ENCODE measurements at places on chromosomes 11 and 22.

DNA sequence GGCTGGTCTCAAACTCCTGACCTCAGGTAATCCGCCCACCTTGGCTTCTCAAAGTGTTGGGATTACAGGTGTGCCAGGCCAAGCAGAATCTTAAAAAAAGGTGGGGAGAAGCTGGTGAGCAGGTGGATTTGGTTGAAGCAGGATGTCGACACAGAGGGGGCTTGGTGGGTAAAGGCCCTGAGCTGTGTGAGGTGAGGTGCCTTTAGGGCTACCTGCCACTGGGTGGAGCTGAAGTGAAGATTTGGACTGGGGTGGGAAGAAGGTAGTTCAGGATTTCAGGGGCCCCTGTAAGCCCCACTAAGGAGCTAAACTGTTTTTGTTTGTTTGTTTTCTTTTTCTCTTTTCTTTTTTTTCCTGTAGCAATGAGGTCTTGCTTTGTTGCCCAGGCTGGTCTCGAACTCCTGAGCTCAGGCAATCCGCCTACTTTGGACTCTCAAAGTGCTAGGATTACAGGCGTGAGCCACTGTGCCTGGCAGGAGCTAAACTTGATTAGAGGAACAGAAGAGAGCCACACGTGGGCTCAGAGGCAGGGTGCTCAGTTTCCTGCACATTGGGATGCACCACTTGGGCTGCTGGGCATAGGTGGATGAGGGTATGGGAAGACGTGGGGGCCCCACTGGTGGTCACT is 6.0 kb downstream of the P2RX6 start:
- DNase-seq = no peak

GRCh38 chr11:121930004-121930965 is 185.7 kb downstream of the BLID start:
- DNase-seq = peak; percentile 68

- DNase-seq = peak; percentile 48
Measured at GRCh38 chr11:613369-613968, 2.3 kb downstream of the IRF7 start.

DNA sequence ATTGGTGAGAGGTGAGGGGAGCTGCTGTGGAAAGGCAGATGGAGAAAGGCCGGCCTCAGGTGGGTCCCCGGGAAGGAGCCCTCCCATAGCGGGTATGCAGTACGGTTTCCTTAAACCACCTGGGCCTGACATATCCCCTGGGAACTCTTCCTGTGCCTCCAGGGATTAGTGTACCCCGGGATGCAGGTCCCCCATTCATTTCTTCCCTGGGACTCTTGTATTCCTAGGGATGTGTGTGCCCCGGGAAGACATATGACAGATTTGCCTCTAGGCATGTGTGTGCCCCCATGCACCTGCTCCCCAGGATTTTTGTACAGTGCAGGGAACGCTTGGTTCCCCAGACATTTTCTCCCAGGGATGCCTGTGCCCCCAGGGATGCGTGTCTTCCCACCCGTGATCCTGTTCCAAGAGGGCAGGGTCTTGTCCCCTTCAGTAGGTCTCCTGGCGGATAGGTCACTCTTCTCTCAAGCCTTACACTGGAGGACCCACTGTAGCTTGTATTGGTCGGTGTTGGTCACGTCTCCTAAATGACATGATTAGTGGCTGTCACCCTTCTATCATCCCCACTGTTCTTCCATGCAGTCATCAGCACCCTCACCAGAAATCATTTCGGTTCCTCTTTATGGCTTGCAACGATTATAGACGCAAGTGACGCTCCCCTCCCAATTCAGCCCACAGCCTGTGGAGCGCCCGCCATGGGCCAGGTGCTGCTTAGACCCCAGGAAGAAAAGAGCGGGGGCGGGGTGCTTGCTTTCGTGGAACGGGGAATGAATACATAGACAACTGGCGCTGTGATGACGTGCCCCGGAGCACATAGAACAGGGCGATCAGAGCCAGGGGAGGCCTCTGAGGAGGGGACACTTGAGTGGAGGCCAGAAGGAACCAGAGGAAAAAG is 1.3 kb downstream of the PARVB start:
- DNase-seq = peak; percentile 21

- DNase-seq = no peak
Measured at GRCh38 chr22:49519117-49519737, 308.4 kb downstream of the BRD1 start.

DNA sequence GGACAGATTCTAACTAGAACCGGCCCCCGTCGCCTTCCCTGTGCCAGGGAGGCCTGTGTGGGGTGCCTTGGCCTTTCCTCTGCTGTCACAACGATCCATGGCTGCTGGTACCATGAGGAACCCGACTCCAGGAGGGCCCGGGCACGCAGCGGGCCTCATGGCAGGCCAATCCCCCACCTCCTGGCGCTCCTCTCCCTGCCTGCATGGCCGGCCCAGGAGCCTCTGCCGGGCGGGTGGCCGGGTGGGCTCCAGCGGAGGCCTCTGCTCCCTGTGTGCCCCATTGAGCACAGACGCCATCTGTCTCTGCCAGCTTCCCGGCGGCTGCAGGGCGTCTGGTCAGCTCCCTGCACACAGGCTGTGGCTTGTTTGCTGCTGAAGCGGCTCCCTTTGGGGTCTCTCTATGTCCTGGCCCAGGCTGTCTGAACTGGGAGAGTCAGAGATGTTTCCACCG is 86.5 kb downstream of the MYEOV start:
- no peak for DNase-seq

DNA sequence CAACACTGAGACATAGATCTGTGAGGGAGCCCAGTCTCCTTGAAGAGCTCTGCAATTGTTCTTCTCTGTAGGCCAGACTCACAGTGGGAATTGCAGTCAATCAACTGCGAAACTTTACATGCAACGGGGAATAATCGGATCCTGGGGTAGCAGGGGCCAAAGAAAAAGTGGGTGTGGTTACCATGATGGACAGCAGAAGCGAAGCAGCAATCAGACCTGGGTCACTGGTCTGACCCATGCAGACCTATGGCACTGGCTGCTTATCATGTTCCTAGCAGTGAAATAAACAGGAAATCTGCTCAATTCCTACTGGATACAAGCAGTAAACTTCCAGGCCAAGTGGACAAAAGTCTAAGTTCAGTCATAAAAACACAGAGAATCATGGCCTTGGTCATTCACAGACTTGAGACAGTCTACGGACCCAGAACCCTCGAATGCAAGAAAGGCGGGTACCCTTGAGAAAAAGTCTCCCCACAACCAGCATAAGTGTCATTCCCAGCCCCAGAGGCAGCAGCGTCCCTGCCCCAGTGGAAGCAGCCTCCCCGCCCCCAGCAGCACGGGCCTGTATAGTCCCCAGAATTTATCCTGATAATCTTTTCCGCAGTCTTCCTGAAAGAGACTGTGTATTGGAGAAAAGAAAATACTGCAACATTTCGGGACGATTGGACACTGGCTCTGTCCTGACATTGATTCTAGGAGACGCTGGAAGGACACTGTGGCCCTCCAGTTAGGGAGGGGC is 34.6 kb downstream of the ASCL2 start:
- no peak for DNase-seq

- no peak for DNase-seq
Measured at GRCh38 chr11:7775689-7776088, 21.1 kb downstream of the OR5P2 start.

DNA sequence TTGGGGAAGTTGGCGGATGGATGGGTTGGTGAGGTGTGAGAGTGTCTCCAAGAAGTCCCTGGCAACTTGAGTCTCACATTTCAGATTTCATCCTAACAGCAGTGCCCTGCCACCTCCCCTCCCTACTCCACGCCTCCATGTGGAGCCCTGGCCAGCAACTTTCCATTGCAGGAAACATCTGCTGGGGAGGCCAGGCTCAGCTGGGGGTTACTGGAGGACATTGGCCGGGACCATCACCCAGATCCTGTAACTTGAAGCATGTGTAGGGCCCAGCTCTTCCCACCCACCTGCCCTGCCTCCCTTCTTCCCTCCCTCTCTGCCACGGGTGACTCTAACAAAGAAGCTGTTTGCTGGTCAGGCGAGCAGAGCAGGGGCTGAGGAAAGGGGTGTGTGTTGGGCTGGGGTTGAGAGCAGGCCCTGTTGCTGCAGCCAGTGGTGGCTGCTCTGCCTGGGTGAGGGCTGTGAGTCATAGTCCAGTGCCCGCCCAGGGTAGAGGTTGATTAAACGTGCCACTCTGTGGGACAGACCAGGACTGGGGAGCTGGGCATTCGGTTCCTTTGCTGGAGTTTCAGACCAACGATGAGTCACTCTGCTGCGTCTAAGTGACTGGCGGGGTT is 64.0 kb downstream of the SCN3B start:
- DNase-seq = peak; percentile 95

- no peak for DNase-seq
Measured at GRCh38 chr11:65580756-65581155, 4.9 kb downstream of the EHBP1L1 start.

- DNase-seq = no peak
Measured at GRCh38 chr11:106399076-106399511, 321.6 kb downstream of the AASDHPPT start.

DNA sequence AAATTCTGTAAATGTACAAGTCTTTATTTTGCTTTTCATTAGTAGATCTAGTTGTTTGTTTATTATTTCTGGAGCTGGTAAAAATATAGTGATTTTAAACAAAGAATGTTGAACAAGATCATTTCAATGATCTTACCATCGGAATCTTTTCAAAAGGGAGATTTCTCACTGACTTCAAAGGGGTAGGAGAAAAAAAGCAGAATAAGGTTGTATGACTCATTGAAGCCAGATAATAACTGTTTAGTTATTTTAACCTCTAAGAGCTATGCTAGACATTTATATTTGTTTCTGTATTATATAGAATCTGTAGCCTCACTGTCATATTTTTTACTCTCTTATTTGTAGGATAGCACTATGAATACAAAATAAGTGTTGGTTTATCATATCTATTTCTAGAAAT is 8.1 kb upstream of the PDE3B start:
- DNase-seq = no peak

DNA sequence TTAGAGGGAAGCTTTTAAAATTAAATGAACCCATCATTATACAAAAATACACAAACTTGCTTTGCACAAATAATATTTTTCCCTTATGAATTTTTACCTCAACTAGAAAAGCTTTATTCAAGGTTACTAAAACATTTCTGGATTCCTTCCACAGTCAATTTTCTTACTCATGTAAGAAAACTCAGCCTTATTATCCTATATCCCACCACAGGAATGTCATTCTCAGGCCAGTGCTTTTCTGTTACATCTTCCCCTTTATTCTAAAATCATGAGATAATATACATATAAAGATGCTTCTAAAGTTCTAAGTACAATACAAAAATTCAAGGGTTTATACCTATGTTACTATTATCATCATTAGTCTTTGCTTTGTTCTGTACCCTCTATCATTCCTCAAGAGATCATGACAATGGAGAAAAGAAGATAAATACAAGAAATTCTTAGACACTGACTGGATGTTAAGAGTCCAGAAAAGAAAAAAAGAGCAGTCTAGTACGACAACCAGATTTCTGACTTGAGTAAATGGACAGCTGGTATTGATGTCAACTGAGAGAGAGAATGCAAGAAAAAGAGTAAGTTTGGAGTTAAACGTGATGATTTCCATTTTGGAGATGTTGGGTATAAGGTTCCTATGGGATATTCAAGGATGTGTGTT is 60.3 kb downstream of the MTMR2 start:
- no peak for DNase-seq

- peak; percentile 62 for DNase-seq
Measured at GRCh38 chr11:128458321-128458720, 129.0 kb downstream of the ETS1 start.

- no peak for DNase-seq
Measured at GRCh38 chr11:47035108-47035507, 98.5 kb downstream of the CSTPP1 start.

GRCh38 chr11:132257871-132258270 is 887.5 kb downstream of the NTM start:
- DNase-seq = no peak

DNA sequence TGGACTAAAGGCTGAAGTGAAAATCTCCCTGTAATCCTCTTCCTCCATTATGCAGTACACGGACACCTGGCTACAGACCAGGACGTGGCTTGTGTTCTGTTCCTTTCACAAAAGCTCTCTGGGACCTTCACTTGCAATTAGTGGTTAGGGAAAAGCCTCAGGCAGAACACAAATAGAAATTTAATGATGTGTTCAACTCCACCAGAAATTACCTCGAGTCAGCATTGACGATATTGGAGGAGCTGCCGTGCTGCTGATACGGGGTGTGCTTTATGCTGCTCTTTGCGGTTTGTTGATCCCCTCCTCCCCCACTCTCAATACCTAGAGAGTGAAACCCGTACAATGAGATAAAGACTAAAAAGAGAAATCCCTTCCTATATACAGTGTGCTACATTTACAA is 48.9 kb downstream of the POLD3 start:
- DNase-seq = no peak

- DNase-seq = no peak
Measured at GRCh38 chr11:1917523-1918435, 1.7 kb upstream of the TNNT3 start.

- DNase-seq = no peak
Measured at GRCh38 chr22:47625531-47626427, 863.3 kb downstream of the TBC1D22A start.

DNA sequence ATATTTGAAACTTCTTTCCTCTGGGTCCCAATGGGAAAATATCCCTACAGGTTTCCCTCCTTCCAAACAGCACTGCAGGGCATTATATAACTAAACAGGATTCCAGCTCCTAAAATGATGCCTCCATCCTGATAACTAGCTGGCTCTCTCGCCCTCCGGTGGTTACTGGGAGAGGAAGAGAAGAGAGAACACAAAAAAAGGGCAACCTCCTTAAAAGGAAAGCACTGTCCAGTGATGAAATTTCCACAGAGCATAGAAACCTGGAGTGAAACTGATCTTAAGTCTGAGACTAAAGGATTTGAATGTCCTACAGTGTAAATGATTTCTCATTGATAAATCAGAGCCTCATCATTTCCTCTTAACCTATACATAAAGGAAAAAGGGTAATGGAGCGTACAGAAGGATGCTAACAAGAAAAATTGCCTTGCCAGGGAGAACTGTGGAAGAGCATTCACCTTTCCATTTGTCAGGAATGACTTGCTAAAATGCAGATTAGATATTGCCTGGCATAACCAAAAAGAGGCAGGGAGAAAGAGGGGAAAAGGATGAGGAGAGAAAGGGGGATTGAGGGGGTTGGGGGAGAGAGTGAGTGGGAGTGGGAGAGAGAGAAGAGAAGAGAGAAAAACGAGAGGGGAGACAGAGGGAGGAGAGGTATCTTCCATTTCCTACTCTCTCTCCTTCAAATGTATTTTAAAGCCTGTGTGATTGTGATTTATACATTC is 121.3 kb downstream of the APOL5 start:
- peak; percentile 52 for DNase-seq

DNA sequence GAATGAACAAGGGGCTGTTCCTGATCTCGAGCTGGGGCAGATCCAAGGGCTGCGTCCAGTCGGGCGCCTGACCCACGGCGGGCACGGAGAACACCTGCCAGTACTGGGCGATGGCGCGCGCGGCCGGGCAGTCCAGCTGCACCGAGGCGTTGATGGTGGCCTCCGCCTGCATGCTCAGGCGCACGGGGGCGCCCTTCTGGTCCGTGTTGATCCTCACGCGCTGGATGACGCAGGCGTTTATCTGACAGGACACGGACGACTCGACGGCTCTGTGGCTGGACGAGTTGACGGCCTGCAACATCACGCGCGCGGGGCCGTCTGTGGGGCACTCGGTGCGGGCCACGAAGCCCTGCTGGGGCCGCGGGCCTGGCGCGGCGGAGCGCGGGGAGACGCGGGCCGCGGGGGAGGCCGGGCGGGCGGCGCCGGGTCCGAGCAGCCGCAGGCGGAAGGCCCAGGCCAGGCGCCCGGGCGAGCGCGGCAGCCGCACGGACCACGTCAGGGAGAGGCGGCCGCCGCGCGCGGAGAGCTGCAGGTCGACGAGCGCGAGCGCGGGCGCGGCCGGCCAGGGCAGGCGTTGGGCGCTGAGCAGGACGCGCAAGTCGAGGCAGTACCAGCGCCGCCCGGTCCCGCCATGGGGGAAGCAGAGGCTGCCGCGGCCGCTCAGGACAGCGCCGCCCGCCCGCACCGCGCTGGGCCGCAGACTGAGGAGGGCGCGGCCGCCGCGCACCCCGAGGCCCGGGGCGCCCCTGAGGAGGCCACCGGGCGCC is 511 bp downstream of the PKDREJ start:
- peak; percentile 53 for DNase-seq
